Putamen (tissue), 1 donor: ENCODE measurements at places on chromosomes 12 and 14.

DNA sequence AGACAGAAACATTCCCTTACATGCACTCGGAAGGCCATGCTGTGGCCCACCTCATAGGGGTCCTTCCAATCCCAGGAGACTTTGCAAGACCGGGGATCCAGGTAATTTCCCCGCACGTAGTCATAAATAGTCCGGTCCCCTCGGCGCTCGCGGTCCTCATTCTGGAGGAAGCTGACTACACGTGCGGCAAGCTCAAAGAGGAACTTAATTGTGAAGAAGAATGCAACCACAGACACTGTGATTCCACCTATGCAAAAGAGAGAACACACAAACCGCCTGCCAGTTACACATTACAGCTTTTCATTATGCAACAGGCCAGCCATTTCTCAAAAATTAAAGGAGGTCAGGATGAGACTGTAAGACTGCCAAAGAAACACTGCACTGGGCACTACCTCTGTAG is 28.4 kb downstream of the AREL1 start:
- DNase-seq: no peak

- no peak for DNase-seq
These were observed 138.5 kb upstream of the NOS1 start for GRCh38 chr12:117499759-117500485.

DNA sequence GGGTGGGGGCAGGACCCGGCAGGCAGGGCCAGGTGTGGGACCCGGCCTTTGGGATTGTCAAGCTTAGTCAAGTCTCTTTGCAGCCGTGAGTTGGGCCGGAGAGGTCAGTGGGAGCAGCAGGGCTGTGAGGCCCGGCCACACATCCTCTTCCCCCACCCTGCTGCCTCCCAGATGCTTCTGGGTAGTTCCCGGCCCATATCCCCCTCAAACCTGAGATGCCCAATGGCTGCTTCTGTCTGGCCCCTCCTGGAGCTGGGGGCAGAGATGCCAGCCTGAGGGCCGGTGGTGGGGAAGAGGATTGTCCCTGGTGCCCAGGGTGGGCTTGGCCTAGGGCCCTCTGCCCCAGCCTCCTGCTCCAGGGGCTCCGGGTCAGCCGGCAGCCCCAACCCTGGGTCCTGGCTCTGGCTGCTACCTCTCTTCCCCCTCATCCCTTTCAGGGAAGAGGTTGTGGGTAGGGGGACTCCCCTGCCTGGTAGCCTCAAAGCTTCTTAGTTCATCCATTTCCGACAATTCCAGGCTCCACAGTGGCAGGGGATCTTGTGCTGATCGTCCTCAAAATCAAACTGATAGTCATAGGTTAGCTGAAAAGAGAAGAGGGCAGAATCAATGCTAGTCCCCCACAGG is 2.8 kb upstream of the PRKAG1 start:
- no peak for DNase-seq

DNA sequence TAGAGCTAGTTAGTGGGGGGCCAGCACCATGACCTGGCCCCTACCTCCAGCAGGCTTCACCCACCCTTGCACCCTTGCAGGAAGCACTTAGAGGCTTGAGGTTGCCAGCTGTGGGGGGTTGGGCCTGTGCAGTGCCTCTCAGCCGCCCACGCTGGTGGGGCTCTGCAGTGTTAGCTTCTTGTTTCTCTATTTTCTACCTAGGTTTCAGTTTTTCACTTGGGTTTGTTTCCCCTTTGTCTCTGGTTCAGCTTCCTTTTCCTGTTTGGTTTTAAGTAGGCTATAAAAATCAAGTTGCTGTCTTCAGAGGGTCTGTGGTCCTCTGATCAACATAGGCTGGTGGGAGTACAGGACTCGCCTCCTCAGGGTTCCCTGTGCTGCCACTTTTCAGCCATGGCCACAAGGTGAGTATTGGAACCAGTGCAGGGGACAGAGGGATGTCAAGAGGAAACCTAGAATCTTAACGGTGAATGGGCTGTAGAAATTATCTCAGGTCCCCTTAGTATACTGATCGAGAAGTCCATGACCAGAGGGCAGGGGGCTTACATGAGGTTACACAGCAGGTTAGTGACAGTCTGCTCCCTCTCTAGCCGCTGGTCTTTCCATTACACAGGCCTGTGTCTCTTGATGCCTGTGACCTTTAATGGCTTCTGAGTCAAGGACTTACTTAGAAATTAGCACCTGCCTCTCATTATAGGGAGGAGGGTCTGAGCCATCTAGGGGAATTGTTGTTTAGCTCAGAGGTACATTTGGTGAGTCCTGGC is at the start of gene EVL:
Gene EVL, plus strand, starts transcription at position 312 of the 761 bp plus-strand sequence. Its CDS starts 79 bp downstream, at position 391.
- no peak for DNase-seq

GRCh38 chr14:100138082-100138787 is 21.2 kb downstream of the DEGS2 start:
- no peak for DNase-seq

DNA sequence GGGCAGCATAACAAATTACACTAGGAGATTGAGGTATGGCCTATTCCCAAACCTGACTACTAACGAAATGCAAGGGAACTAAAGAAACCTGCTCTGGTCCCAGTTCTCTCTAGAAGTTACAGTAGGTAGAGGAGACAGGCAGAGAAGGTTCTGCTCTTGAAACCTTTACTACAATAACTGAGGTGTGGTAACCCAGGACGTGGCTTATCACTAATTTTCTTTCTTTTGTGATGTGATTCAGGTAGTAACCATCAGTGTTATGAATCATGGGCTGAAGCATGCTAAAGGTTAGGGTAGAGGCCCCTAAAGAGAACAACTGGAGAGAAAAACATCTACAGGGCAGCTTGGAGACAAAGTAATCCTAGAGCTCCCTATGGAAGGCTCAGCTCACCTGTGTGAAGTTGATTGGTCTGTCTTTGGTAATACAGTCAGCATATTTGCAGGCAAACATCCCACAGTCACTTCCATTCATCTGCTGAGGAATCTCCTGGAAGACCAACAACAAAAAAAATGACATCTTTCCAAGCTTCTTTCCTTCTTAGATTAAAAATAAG is 41.8 kb upstream of the COL2A1 start:
- DNase-seq: no peak

DNA sequence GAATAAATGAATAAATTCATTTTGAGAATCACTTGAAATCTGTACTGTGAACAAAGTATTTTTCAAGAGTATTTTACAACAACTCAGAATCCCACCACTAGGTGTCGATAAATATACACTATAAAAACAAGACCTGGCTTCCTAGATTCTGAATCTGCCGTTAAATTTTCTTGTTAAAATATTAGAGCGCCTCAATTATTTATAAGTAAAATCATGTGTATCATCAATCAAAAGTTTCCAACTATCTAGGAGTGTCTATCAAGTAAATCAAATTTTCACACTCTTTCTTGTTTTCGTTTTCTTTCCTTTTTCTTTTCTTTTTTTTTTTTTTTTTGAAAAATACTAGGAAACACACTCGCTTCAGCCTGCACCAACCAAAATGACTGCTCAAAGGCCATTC is 179.2 kb upstream of the DCN start:
- peak; percentile 34 for DNase-seq

DNA sequence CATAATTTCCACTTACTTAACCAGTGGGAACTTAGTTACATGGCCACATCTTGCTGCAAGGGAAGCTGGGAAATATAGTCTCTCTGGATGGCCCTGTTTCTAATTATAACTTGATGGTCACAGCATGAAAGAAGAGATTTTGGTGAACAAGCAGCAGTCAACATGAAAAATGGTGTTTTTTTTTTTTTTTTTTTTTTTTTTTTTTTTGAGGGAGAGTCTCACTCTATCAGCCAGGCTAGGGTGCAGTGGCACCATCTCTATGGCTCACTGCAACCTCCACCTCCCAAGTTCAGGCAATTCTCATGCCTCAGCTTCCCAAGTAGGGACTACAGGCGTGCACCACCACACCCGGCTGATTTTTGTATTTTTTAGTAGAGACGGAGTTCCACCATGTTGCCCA is 10.8 kb downstream of the SRGAP1 start:
- no peak for DNase-seq
